ENCODE measurements at places on chromosomes 12 and 14.

- DNase-seq: no peak
- no peak overlapping the region for H3K4me3 ChIP-seq
- H3K27ac ChIP-seq: no peak overlapping the region
- H3K27me3 ChIP-seq: peaks cover 4% of the 10 kb centered on the region
- H3K36me3 ChIP-seq: no peaks in the 10 kb centered on the region
Measured at GRCh38 chr12:100445081-100445481, 28.6 kb upstream of the NR1H4 start.

- DNase-seq: no peak
- H3K27me3 ChIP-seq: no peaks in the 10 kb centered on the region
- no peak overlapping the region for H3K4me3 ChIP-seq
- no peaks in the 10 kb centered on the region for H3K4me1 ChIP-seq
- H3K27ac ChIP-seq: no peak overlapping the region
Measured at GRCh38 chr12:114287821-114288525, 118.0 kb downstream of the TBX5 start.

GRCh38 chr14:65961004-65961403, 525.2 kb upstream of the CCDC196 start:
- H3K36me3 ChIP-seq: peaks cover 8% of the 10 kb centered on the region

- H3K27me3 ChIP-seq: peaks cover 15% of the 10 kb centered on the region
- no peaks in the 10 kb centered on the region for H3K4me1 ChIP-seq
- H3K4me3 ChIP-seq: no peak overlapping the region
Measured at GRCh38 chr12:3532931-3533702, 42.1 kb downstream of the PRMT8 start.

- no peak overlapping the region for H3K4me3 ChIP-seq
- no peaks in the 10 kb centered on the region for H3K27me3 ChIP-seq
- peaks cover 2% of the 10 kb centered on the region for H3K4me1 ChIP-seq
Measured at GRCh38 chr12:69065775-69066174, 132.8 kb upstream of the CPM start.

- H3K27ac ChIP-seq: no peak overlapping the region
- H3K4me3 ChIP-seq: no peak overlapping the region
- H3K36me3 ChIP-seq: no peaks in the 10 kb centered on the region
- DNase-seq: no peak
Measured at GRCh38 chr12:17357396-17357795, 732.6 kb downstream of the RERGL start.

- H3K4me3 ChIP-seq: no peak overlapping the region
- no peak overlapping the region for H3K27ac ChIP-seq
- H3K27me3 ChIP-seq: no peaks in the 10 kb centered on the region
- no peak for DNase-seq
- no peaks in the 10 kb centered on the region for H3K4me1 ChIP-seq
- no peaks in the 10 kb centered on the region for H3K36me3 ChIP-seq
Measured at GRCh38 chr12:128077211-128077916, 189.6 kb upstream of the TMEM132C start.

DNA sequence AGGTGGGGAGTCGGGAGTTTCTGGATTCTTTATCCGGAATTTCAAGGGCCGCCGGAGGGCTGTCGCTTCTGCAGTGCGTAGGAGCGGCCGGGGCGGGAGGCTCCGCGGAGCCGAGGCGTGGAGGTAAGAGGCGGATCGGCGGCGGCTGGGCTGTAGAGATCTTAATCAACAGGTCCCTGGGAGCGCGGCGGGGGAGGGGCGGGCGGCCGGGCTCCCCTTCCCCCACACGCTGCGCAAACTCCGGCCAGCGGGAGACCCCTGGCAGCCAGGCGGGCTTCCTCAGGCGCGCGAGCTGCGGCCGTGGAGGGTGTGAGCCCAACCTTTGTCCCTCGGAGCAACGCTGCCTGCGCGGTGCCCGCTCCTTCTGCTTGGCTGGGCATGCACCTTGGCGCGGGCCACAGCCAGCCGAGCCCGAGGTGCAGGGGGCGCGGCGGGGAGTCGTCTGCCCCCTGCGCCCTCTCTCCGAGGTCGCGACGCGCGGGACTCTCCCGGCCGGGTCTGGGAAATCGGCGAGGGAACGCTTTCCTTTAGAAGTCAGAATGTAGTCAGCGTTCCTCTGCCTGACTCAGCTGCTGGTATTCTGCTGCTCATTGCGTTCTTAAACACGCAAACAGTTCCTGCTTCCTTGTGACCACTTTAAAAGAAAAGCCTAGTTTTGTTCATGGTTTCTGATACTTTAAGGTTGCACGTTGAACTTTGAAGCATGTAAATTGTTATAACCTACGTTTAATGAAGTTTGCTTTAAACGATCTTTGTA, at the start of gene PALS1:
Gene PALS1, plus strand, starts transcription at position 25 of the 757 bp plus-strand sequence. CDS start 37,736 bp downstream, outside the sequence.
- H3K4me3 ChIP-seq: peak within 1 kb of the TSS; percentile 86
- H3K4me1 ChIP-seq: peaks cover 24% of the 10 kb centered on the region
- H3K36me3 ChIP-seq: no peaks in the 10 kb centered on the region
- H3K27ac ChIP-seq: peak within 1 kb of the TSS; percentile 87

GRCh38 chr12:130746546-130746945, 30.4 kb upstream of the RIMBP2 start:
- H3K36me3 ChIP-seq: no peaks in the 10 kb centered on the region
- H3K27me3 ChIP-seq: peaks cover 10% of the 10 kb centered on the region
- no peak overlapping the region for H3K27ac ChIP-seq
- no peak overlapping the region for H3K4me3 ChIP-seq
- no peak for DNase-seq

GRCh38 chr14:66216763-66217162, 269.4 kb upstream of the CCDC196 start:
- H3K27me3 ChIP-seq: peaks cover 11% of the 10 kb centered on the region
- peaks cover 5% of the 10 kb centered on the region for H3K36me3 ChIP-seq
- H3K4me3 ChIP-seq: no peak overlapping the region
- no peaks in the 10 kb centered on the region for H3K4me1 ChIP-seq
- no peak overlapping the region for H3K27ac ChIP-seq

DNA sequence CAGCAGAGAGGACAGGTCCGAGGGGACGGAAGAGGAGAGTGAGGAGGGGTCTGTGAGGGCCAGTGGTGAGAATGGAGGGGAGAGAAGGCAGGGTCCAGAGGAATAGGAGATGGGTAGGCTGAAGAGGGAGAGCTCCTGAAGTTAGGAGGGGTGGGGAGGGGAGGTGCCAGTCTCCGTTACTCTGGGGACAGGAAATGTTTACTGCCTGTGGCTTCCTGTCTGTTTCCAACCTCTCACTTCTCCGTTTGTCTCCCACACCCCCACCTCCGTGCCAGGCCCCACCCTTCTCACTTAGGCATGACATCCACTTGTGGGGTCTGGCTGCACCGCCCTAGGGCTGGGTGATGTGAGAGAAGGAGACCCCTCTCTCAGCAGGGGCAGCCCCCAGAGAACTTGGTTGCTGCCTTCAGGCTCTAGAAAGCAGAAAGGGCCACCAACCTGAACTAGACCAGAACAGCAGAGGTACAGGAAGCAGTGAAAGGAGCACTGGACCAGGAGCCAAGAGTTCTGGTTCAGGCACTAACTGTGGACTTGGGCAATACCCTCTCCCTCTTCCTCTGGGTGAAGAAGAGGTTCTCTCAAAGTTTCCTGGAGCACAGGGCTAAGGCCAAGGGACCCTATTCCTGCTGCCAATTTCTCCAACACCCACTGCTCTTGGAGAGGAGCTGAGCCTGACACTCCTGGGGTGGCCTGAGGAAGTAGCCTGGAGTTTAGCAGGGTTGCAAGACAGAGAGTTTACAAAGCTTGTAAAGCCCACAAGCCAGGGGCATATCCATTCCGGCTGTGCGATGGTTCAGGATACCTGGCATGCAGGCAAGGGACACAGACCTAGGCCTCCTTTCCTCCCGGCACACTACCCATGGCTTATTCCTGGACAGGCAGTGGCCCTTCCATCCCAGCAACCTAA, 5.5 kb downstream of the ITGA5 start:
- DNase-seq: peak; percentile 88
- H3K27ac ChIP-seq: peak overlapping the region; percentile 92
- H3K4me3 ChIP-seq: peak overlapping the region; percentile 74
- H3K4me1 ChIP-seq: peaks cover 67% of the 10 kb centered on the region

- no peak overlapping the region for H3K27ac ChIP-seq
- H3K4me1 ChIP-seq: no peaks in the 10 kb centered on the region
- DNase-seq: no peak
- no peaks in the 10 kb centered on the region for H3K36me3 ChIP-seq
Measured at GRCh38 chr12:2550561-2551411, 244.0 kb upstream of the FKBP4 start.

GRCh38 chr12:119208626-119209061, 29.9 kb downstream of the HSPB8 start:
- H3K36me3 ChIP-seq: no peaks in the 10 kb centered on the region
- no peak overlapping the region for H3K27ac ChIP-seq
- H3K4me3 ChIP-seq: no peak overlapping the region
- no peaks in the 10 kb centered on the region for H3K27me3 ChIP-seq
- no peaks in the 10 kb centered on the region for H3K4me1 ChIP-seq

DNA sequence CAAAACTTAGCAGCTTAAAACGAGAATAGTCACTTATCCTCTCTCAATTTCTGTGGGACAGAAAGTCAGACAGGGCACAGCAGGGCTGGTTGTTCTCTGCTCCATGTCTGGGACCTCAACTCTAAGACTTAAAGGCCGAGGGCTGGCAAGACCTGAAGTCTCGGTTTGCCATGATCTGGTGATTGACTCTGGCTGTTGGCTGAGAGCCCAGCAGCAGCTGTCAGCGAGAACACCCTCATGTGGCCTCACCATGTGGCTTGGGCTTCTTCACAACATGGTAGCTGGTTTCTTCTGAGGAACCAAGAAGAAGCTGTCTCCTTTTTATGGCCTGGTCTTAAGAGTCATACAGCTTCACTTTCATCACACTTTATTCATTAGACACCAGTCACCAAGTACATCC, 1.7 kb upstream of the VASH1 start:
- peaks cover 80% of the 10 kb centered on the region for H3K27me3 ChIP-seq
- H3K27ac ChIP-seq: no peak overlapping the region
- no peak overlapping the region for H3K4me3 ChIP-seq
- H3K4me1 ChIP-seq: peaks cover 14% of the 10 kb centered on the region
